GM13976 (cell line): ENCODE measurements at places on chromosomes 5 and 9.

DNA sequence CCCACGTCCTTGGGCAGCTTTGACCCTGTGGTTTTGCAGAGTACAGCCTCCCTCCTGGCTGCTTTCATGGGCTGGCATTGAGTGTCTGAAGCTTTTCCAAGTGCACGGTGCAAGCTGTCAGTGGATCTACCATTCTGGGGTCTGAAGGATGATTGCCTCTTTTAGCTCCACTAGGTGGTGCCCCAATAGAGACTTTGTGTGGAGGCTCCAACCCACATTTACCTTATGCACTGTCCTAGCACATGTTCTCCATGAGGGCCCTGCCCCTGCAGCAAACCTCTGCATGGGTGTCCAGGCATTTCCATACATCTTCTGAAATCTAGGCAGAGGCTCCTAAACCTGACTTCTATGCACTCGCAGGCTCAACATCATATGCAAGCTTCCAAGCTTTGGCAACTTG is 644.2 kb upstream of the CDH9 start:
- DNase-seq = no peak

DNA sequence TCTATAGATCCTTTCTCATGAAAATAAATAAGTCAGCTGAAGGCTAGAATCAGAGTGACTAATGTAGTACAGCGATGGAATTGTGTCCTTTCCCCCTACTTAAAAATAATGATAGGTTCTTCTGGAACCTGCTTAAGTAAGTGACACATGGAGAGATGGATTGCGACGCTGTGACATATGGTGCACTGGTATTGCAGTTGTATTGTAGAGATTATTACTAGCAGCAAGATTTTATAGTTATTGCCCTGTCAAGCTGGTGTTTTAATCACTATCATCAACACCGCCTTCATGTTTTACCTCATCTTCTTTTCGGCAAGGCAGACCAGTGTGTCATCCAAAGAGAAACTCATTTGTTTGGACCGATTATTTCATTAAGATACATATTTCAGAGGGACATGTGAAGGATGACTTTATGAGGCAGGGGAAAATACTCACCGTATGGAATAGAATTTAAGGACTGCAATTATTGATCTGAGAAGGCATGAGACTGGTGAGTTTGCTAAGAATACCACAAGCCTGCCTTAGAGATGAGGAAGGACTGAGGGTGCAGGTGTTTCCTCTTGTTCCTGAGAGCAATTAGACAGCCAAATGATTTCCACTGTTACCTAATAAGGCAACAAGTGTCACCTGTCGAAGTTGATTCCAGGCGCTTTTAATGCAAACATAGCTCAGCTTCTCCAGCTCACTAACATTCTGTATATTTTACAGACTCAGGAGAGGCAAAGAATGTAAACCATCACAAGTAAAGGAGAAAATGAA is 1855.5 kb downstream of the MAT2B start:
- no peak for DNase-seq

GRCh38 chr9:129954868-129955550 is 88.0 kb downstream of the FNBP1 start:
- no peak for DNase-seq

DNA sequence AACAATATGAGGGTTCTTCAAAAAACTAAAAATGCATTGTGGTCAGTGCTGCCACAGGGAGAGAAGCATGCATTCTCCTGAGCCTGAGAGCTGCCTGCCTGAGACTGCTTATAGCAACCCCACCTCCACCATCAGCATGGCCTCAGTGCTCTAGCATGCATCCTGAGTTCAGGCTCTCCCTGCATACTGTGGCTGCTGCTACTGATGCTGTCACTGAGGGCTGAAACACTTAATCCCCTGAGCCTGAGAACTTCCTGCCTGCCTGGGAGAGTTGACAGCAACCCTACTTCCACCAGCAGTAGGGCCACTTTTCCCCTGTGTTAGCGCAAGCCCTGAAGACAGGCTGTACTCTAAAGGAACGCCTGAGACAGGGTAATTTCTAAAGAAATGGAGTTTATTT is 206.0 kb downstream of the FBXO4 start:
- no peak for DNase-seq

GRCh38 chr5:14727428-14727865 is 62.9 kb downstream of the OTULIN start:
- peak; percentile 81 for DNase-seq

- no peak for DNase-seq
These were observed 62.2 kb downstream of the RANBP17 start for GRCh38 chr5:170923910-170924620.

DNA sequence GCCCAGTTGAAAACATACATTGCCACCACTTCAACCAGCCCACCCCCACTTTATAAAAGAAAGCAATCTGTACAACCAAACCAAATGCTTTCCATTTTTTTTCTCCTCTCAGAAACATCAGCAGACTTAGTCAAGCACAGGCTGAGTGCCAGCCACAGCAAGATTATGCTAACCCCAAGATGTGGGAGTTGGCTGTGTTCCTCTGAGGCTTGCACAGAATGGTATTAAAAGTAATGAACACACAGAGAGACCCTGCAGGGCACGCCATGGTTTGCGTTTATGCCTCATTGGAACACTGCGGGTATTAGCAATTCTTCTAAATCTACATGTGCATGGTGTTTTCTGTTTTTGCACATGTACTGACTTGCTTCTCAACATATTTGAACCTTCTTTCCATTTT is 419.9 kb upstream of the GRAMD2B start:
- DNase-seq = no peak

DNA sequence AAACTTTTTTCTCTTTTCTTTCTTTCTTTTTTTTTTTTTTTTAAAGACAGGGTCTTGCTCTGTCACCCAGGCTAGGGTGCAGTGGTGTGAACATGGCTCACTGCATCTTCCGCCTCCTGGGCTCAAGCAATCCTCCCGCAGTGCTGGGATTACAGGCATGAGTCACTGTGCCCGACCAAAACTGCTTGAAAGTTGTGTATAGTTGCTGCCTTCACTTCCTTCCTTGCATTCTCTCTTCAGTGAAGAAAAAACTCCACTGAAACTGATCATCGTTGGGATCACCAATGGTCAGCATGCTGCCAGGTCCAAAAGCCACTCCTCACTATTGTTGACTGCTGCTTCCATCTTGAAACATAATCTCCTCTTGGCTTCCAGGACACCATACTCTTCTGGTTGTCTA is 66.6 kb upstream of the CTNNA1 start:
- DNase-seq = no peak

DNA sequence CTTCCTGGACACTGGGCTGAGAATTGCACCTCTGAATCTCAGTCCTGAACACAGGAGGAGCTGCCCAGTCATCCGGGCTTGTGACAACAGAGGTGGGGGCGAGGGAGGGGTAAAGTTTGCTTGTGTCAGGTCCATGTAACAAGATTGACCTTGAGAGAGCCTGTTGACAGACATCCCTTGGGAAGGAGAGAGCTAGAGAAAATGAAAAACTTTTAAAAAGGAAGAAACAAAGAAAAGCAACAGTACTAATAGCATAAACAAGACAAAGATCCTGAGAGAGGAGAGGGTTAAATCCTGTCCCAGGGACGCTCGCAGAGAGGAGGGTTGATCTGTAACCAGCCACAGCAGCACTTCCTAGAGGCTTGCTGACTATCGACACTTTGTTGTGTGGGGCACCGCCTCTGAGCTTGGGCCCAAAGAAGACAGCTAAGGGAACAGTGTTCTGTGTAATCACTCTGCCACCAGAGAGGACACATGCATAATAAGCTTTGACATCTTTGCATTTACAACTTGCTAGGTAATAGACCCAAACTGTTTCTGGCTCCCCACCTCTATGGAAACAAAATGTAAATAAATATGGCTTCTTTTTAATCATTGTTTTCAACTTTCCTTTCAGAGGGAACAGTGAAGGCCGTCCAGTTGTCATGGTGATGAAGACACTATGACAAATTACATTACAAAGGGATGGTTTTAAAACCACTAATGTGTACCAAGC is 363.7 kb downstream of the CSNK1G3 start:
- DNase-seq = no peak

DNA sequence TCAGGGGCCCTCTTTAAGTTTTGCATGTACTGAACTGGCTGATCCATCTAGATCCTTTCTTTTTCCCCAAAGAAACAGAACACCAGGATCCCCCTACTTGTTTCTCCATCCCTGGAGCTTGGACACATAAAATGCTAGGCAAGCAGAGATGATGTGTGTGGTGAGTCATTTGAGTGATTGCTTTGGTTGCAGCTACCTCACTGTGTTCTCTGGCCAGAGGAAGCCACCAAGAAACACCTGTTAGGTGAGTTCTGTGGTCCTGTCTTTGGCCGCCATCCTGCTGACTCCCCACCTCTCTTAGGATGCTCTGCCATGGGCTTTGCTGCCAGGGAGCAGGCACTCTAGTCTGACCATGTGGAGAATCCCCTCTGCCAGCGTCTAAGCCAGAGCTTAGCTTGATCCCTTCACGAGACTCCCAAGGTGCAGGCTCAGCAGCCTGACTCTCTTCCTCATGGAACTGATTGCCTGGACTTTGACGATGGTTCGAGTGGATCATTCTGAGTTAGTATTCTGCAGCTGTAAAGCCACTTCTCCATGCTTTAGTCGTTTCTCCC is 27.3 kb upstream of the DENND1A start:
- DNase-seq = no peak

GRCh38 chr5:54803471-54804011 is 181.9 kb downstream of the ESM1 start:
- no peak for DNase-seq

DNA sequence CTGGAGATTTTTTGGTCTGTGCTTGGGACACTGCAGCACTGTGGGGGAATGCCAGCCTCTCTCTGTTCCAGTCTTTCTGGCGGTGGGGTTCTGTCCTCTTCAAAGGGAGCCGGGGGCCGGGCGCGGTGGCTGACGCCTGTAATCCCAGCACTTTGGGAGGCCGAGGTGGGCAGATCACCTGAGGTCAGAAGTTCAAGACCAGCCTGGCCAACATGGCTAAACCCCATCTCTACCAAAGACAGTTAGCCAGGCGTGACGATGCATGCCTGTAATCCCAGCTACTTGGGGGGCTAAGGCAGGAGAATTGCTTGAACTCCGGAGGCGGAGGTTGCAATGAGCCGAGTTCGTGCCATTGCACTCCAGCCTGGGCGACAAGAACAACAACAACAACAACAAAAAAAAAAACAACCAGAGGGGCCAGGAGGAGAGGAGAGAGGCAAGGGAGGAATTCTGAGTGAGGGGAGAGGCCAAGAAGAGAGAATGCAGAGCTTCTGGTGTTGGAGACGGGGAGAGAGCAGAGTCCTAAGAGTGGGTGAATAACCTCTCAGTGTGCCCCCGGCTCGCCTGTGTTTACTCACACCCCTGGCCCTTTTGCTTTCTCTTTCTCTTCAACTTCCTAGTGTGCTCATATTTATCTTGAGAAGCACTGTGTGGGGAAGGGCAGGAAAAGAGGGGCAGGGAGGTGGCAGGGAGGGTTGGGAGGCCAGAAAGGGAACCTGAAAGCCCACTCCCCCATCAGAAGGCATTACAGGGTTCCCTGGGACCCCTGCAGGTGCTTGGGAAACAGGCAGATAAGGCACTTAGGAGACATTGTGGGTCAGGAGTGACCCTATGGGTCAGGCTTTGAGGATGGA is 3.2 kb upstream of the SET start:
- peak; percentile 68 for DNase-seq

GRCh38 chr5:60943624-60944023 is 1.2 kb downstream of the ERCC8 start:
- DNase-seq = no peak

GRCh38 chr5:58718269-58718978 is 135.5 kb downstream of the RAB3C start:
- no peak for DNase-seq

- no peak for DNase-seq
These were observed 86.3 kb upstream of the TAF11L2 start for GRCh38 chr5:17411436-17412402.

DNA sequence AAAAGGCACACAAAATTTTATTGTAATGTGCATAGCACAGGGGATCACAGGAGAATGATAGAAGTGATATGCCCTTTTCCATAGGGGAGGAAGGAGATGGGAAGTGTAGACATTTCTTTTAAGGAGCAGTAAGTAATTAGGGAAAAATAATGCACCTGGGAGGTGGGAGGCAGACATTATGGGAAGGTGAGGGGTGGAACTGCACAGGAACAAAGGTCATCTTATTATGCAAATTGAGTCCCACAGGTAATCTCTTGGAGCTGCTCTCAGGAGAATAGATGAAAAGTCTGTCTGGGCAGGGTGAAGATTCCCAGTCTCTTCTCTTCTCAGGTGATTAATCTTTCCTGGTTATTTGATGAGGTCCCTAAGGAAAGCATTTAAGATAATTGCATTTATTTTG is 331.5 kb downstream of the ENC1 start:
- no peak for DNase-seq

- DNase-seq = no peak
These were observed 10.0 kb downstream of the TENT4A start for GRCh38 chr5:6723122-6723815.

DNA sequence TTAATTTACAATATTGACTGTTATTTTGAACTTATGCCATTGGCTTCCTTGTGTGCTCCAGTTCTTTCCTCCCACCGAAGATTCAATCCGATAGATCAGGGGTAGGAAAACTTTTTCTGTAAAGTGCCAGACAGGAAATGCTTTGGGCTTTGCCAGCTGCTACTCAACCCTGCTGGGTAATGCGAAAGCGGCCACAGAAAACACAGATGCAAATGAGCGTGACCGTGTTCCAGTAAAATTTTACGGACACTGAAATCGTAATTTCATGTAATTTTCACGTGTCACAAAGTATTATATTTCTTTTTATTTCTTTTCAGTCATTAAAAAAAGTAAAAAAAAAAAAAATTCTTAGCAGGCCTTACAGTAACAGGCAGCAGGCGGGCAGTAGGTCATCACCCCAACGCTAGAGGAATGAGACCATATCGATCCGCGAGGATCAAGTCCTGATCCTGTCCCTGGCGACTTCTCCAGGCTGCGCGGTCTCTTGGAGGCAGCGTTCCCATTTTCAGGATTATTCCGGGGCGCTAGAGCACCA is 599 bp downstream of the NMRK1 start:
- DNase-seq = peak; percentile 35

GRCh38 chr5:150112201-150113046 is 26.1 kb upstream of the CSF1R start:
- DNase-seq = peak; percentile 5

GRCh38 chr5:41822036-41822435 is 48.2 kb downstream of the OXCT1 start:
- no peak for DNase-seq
